ENCODE measurements at places on chromosomes 4 and X. TPM values are rescaled to one million over a fixed set of nuclear protein-coding genes. Genes with fewer than 3 reads are reported as not detected.

- H3K27ac ChIP-seq, result no peak overlapping the region
- H3K4me3 ChIP-seq, result no peak overlapping the region
- no peak for DNase-seq
- no peaks in the 10 kb centered on the region for H3K4me1 ChIP-seq
Observed at GRCh38 chrX:29477878-29478277, 737.5 kb upstream of the MAGEB2 start.

SPACA5 gene
- total RNA-seq, result not detected

DNA sequence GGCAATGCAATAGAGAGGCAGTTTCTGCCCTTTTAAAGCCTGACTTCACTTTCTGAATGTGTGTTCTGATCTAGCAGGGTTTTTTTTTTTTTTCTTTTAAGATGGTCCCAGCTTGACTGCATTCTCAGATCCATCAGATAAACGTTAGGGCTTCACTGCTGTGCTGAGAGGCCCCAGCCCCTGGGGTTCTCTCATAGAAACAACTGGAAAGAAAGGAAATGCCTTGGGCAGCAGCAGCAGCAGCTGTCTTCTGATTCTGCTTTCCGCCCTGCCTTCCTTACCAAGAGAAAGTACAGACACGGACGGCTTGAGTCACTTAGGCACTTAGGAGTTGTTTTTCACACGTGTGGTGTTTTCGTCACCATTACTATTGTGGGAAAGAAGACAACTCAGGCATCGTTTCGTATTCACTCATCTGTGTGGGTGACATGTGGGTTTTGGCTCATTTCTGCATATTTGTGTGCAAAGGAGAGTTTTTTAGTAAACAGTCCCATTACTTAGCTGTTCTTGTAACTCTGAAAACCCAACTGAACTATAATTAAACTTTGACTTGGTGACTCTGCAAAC, 172.0 kb downstream of the PTTG2 start:
- no peaks in the 10 kb centered on the region for H3K4me1 ChIP-seq
- peaks cover 30% of the 10 kb centered on the region for H3K36me3 ChIP-seq
- peaks cover 15% of the 10 kb centered on the region for H3K27me3 ChIP-seq
- no peak overlapping the region for H3K4me3 ChIP-seq

- no peaks in the 10 kb centered on the region for H3K27me3 ChIP-seq
- H3K4me1 ChIP-seq, result no peaks in the 10 kb centered on the region
- no peaks in the 10 kb centered on the region for H3K36me3 ChIP-seq
- no peak overlapping the region for H3K4me3 ChIP-seq
- H3K27ac ChIP-seq, result no peak overlapping the region
Observed at GRCh38 chrX:21702725-21703124, 44.6 kb upstream of the KLHL34 start.

CEP135 gene
- total RNA-seq, result 12.6 TPM

SATL1 gene
- total RNA-seq, result 0.31 TPM

- H3K4me3 ChIP-seq, result no peak overlapping the region
- no peaks in the 10 kb centered on the region for H3K4me1 ChIP-seq
- H3K36me3 ChIP-seq, result peaks cover 44% of the 10 kb centered on the region
- H3K27me3 ChIP-seq, result no peaks in the 10 kb centered on the region
Observed at GRCh38 chrX:48459483-48459882, 10.6 kb downstream of the SLC38A5 start.

DNA sequence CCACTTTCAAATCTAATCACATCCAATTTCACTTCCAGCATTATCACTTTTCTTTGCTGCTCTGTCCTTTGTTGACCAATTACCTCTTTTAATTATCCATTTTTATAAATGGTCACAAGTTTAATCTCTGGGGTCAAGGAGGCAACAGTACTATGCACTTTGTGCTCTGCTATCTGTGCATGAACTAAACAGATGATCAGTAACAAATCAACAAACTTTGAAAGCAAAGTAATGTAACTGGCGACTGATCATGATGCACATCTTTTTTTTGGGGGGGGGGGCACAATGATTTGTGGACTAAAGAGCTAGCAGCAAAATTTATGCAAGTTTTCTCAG, 1.5 kb upstream of the SEC31A start:
- no peaks in the 10 kb centered on the region for H3K27me3 ChIP-seq
- H3K4me3 ChIP-seq, result peak overlapping the region; percentile 95
- H3K27ac ChIP-seq, result no peak overlapping the region

GRCh38 chr4:110138551-110138950, 59.9 kb downstream of the ELOVL6 start:
- peaks cover 19% of the 10 kb centered on the region for H3K36me3 ChIP-seq
- no peaks in the 10 kb centered on the region for H3K27me3 ChIP-seq
- H3K27ac ChIP-seq, result no peak overlapping the region
- no peaks in the 10 kb centered on the region for H3K4me1 ChIP-seq
- no peak for DNase-seq

NAP1L2 gene
- total RNA-seq, result 12.8 TPM

DMRTC1 gene
- not detected for total RNA-seq

DNA sequence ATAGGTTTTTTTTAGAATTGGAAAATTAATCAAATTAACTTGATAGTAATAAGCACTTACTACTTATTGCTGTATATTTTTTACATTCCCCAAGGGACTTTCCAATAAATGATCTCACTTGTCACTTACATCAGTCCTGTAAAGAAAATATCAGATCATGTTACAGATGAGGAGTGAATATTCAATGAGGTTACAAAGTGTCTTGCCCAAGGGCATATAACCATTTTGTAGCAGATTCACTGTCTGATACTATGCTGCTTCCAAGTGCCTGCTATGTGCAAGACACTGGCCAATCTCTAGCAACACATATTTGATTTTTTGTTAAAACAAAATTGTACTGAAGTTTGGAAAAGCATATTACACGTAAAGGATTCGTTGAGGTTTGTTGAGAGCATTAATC, 1287.7 kb downstream of the FAM133A start:
- peaks cover 15% of the 10 kb centered on the region for H3K36me3 ChIP-seq
- H3K27me3 ChIP-seq, result no peaks in the 10 kb centered on the region
- DNase-seq, result no peak
- no peaks in the 10 kb centered on the region for H3K4me1 ChIP-seq

DNA sequence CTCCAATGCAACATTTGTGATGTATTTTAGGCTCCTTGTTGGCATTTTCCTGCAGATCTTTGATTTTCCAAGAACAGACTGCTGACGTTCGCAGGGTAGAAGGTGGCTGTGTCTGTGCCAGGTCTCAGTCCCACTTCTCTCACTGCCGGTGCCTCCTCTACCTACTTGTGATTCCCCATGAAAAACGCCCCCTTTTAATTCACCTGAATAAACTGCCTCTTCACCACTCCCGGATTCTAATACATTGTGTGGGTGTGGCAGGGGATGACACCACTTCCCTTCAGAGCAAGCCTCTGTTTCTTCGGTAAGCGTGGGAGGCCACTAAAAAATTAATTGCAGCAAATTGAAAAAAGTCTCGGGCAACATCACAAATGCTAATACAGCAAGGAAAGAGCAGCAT, 96.1 kb upstream of the FAM9B start:
- H3K4me3 ChIP-seq, result no peak overlapping the region
- H3K27me3 ChIP-seq, result no peaks in the 10 kb centered on the region
- DNase-seq, result no peak
- H3K36me3 ChIP-seq, result peaks cover 16% of the 10 kb centered on the region
- H3K4me1 ChIP-seq, result peaks cover 2% of the 10 kb centered on the region

DNA sequence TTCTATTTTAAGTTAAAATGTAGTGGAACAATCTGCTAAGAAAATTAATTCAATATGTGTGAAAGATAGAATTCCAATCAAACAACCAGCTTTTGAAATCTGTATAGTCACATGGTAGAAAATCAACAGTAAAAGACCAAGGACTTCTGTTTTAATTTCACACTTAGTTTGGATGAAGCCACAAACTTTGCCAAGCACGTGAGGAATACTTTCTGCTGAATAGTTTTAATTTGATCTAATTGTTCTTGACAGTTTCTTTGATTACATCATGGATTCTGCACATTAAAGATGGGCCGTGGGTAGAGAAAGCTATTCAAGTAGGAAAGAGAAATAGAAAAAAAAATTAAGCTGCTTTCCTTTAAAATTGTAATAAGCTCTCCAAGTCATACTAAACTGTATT, 137.9 kb upstream of the FAM241A start:
- no peaks in the 10 kb centered on the region for H3K4me1 ChIP-seq
- H3K27ac ChIP-seq, result no peak overlapping the region
- DNase-seq, result no peak
- no peaks in the 10 kb centered on the region for H3K36me3 ChIP-seq
- no peak overlapping the region for H3K4me3 ChIP-seq

DNA sequence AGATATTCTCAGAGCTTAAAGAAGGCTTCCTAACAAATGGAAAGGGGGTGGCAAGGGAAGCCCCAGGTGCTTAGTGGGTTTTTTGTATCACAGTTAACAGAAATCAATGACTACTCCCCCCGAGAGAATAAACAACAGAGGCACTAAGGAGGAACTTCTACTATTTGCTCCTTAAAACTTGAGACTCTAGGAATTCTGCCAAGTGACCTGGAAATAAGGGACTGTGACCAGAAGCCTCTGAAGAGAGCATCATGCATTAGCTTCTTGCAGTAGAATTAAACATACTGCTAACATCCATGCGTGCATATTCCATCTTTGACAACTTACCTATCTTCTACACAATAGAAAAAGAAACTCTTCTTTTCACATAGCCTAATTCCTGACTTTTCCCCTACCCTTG, 86.8 kb downstream of the CAMK2D start:
- no peaks in the 10 kb centered on the region for H3K4me1 ChIP-seq
- no peak overlapping the region for H3K4me3 ChIP-seq
- H3K36me3 ChIP-seq, result no peaks in the 10 kb centered on the region
- H3K27me3 ChIP-seq, result no peaks in the 10 kb centered on the region

GRCh38 chrX:45862801-45863200, 662.1 kb upstream of the DIPK2B start:
- H3K27ac ChIP-seq, result no peak overlapping the region
- peaks cover 3% of the 10 kb centered on the region for H3K36me3 ChIP-seq
- peaks cover 4% of the 10 kb centered on the region for H3K4me1 ChIP-seq
- no peaks in the 10 kb centered on the region for H3K27me3 ChIP-seq
- peak; percentile 24 for DNase-seq

- DNase-seq, result no peak
- no peak overlapping the region for H3K27ac ChIP-seq
- no peaks in the 10 kb centered on the region for H3K36me3 ChIP-seq
- H3K27me3 ChIP-seq, result no peaks in the 10 kb centered on the region
- no peak overlapping the region for H3K4me3 ChIP-seq
- no peaks in the 10 kb centered on the region for H3K4me1 ChIP-seq
Observed at GRCh38 chr4:91207535-91207934, 1080.3 kb downstream of the CCSER1 start.

- DNase-seq, result no peak
- H3K27me3 ChIP-seq, result no peaks in the 10 kb centered on the region
- H3K4me3 ChIP-seq, result no peak overlapping the region
- peaks cover 71% of the 10 kb centered on the region for H3K36me3 ChIP-seq
- no peaks in the 10 kb centered on the region for H3K4me1 ChIP-seq
- H3K27ac ChIP-seq, result no peak overlapping the region
Observed at GRCh38 chr4:103136671-103137445, 37.2 kb upstream of the BDH2 start.
